ENCODE measurements at places on chromosomes 5 and 9.

DNA sequence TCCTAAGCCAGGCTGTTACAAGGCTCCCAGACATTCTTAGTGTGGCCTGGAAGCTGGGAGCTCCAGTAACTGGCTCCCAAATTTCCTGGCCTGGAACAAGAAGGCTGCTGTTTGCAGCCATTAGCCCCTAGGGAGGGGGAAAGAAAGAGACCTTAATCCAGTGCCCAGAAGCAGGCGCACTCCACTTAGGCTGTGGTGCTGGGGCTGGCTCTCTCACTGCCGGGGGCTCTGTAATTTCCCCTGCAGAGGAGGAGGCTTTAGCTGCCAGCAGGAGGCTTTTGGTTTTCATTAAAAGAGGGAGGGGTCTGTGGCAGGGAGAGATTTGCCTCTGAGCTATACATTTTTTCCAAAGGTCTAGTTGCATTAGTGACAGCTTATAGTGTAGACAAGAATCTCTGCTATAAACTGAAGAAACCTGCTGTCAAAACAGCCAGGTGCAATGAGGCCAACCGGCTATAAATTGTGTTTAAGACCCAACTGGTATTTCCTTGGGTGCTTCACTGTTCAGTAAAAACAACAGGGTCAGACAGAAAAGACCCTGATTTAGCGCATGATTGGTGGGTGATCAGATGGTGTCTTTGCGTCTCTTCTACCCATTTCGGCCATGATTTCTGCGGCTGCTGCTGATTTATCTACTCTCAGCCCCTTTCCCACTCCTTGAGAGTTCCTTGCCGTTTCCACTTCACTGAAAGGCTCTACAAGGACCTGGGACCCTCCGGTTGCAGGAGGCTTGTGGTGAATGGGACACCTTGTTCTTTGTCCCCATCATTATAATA lies 254.6 kb downstream of the AOPEP start:
- no peak for DNase-seq

DNA sequence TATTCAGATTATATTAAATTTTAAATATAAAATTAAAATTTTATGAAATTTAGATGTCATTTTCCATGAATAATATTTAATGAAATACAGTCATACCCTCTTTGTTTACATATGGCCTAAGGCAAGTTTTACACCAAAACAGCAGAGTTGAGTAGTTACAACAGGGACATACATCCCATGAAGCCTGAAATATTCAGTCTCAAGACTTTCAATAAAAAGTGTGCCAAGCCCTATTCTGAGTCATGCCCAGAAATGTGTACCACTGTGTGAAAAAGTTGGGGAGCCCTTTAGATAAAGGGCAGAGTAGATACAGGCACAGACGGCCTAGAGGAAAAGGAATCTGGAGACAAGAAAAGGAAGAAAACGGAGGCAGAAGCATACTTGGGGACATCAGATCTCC lies 261.3 kb downstream of the SGCD start:
- DNase-seq = no peak

- no peak for DNase-seq
These were observed 17.9 kb downstream of the OXCT1 start for GRCh38 chr5:41852293-41852692.

GRCh38 chr9:104386013-104386412 lies 118.0 kb upstream of the OR13F1 start:
- DNase-seq = no peak

DNA sequence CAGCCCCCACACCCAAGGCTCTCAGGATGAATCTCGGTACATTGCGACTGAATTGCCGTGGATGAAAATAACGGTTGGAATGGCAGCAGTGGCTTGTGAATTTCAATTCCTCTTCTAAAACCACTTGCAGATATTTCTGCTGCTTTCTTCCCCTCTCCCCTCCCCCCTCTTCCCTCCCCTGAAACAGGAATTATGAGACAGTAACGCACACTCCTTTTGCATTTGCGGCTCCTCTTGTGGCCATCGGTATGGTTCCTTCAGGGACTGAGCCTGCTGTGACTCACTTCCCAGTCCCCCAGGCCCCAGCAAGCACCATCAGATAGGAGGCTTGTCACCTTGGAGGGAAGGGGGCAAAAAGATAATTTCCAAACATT lies 9.7 kb downstream of the DCANP1 start:
- peak; percentile 58 for DNase-seq

GRCh38 chr5:72938206-72938605 lies 17.6 kb upstream of the FCHO2 start:
- DNase-seq = peak; percentile 91

GRCh38 chr5:54215233-54215736 lies 95.1 kb downstream of the ARL15 start:
- DNase-seq = no peak

- DNase-seq = no peak
These were observed 16.2 kb downstream of the UHRF2 start for GRCh38 chr9:6428940-6429889.

- no peak for DNase-seq
These were observed 122.7 kb downstream of the GCNT1 start for GRCh38 chr9:76581731-76582130.

GRCh38 chr9:89781838-89782540 lies 177.2 kb downstream of the GADD45G start:
- peak; percentile 70 for DNase-seq

DNA sequence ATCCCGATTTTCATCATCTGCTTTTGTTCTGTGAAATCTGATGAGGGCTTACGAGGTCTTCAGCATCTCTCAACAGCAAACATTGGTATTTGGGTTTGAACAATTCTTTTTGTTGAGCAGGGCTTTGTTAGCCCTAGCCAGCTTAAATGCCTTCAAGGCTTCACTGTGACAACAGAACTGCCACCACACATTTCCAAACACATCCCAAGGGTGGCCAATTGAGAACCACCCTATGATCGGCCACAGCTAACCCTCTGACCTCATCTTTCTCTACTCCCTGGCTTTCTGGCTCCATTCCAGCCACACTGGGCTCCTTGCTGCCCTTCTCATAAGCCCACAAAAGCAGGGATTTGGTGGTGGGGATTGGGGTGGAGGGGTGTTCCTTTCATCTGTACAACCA lies 17.6 kb downstream of the MTX3 start:
- DNase-seq = no peak

GRCh38 chr9:116985596-116985995 lies 298.5 kb downstream of the TRIM32 start:
- no peak for DNase-seq

All from inflammatory macrophage treated with lipopolysaccharide for 1 hour (primary cell).